ENCODE measurements at places on chromosomes 12 and 14.

DNA sequence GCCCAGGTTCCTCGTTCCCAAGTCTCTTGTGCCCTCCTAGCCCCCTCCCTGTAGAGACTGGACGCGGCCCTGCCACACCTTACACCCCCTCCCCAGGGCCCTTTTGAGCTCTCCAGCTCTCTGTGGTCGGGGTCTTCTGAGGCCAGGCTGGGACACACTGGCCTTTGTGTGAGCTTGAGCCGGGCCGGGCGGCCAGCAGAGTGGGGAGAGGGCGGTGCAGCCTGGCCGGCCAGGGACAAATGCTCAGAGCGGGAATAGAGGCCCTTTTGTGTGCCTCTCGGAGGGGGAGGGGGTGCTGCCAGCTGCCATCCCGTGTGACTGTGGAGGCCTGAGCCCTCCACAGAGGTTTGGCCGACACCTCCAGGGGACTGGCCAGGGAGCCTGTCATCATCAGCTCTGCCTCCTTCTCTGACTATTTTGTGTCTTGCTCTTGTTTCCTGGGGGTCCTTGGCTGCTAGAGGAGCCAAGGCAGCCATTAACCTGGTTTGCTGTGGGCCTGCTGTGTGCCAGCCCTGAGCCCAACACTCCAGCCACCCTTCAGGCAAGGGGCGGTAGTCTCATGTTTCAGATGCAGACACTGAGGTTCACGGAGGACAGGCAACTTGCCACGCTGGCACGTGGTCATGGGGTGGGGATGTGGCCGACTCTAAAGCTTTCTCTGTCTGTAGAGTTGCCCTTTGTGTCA, 13.6 kb downstream of the FAM222A start:
- DNase-seq: no peak

DNA sequence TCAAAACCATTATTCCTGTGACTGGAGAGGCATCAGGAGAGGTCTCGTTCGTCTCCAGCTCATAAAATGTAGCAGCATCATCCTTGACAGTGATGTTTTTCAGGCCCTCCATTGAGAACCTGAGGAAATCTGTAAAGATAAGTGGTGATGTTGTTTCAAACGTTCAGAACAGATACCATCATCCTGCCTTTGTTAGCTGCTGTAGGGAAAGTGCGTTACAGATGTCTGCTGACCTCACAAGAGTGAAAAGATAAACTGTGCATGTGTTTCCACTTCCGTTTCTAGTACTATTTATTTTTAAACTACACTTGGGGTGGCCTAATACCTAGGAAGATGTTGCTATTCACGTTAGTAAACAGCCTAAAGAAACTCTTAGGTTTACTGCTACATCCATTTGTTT, 28.4 kb downstream of the BCL2L14 start:
- DNase-seq: no peak

GRCh38 chr12:57069523-57069922, 9.1 kb downstream of the NEMP1 start:
- peak; percentile 85 for DNase-seq

DNA sequence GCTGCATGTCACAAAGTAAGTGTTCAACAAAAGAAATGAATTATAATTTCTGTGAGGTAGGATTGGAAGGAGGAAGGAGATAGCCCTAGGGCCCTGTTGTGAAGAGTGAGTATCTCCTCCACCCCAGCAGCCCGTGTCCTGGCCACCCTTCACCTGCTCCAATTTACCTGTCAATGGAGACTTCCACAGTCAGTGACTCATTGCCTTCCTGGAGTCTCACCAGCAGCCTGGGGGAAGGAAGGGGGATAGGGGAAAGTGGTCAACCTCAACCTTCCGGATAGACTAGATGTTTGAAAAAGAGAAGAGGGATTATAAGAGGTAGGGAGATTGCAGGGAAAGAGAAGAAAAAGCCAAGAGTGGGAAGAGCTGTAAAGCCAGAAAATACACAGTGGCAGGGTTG, 9.2 kb downstream of the STAT2 start:
- no peak for DNase-seq

DNA sequence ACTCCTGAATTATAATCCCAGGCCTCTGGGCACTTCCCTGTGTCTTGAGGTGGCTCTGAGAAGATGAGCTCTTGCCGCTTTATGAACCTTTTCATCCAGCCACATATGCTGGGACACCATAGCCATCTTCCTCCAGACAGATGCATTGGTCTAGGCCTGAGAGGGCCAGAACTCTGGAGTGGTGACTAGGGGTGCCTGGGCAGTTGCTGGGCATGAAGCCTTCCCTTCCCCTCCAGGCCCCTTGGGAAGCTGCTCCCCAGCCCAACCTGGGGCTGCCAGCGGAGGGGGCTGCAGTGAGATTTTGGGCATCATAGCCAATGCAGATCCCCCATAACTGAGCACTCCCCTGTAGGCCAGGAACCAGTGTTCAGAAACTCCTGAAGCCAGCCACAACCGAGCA, 135.2 kb downstream of the GCH1 start:
- no peak for DNase-seq

- peak; percentile 34 for DNase-seq
These were observed 352.0 kb downstream of the BCAT1 start for GRCh38 chr12:24596768-24597388.

DNA sequence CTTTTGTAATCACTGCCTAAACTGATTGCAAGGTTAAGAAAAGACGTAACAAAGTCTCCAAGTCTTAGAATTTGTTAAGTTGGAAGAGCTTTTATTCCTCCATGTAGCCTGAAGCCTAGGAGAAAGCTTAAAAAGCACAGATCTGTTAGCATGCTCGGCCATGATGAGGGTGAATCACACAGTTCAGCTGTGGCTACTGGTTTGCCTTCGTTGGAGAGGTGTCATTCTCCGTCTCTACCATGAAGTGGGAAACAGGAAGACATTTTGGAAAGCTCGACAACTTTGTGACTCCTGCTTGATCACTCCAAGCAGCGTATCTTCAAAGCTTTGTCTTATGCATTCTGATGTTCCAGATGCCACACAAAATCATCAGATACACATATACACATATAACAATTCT, 27.1 kb downstream of the DCP1B start:
- no peak for DNase-seq

GRCh38 chr12:20398686-20399085, 30.3 kb downstream of the PDE3A start:
- no peak for DNase-seq

DNA sequence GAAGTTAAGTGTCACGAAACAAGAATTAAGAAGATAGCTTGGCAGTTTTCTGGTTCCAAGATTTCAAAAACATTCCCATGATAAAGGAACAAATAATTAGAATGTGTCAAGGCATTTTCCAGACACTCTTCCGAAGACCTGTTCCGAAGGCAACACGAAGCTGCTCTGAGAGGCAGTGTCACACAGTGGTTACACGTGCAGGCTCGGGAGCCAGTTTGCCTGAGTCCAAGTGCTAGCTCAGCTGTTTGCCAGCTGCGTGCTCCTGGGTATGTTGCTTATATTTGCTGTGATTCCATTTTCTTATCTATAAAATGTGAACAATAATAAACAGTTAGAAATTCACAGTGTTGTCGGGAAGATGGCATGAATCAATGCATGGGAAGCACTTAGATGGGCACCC, 217.9 kb upstream of the GRIP1 start:
- DNase-seq: no peak

GRCh38 chr12:46390304-46390703, 17.7 kb upstream of the SLC38A2 start:
- DNase-seq: no peak

GRCh38 chr12:76946446-76946845, 67.6 kb upstream of the CSRP2 start:
- peak; percentile 66 for DNase-seq

All from fibroblast of upper back skin (primary cell).